ENCODE measurements at places on chromosomes 1 and 21. TPM values are rescaled to one million over a fixed set of nuclear protein-coding genes. Genes with fewer than 3 reads are reported as not detected.
A peak's percentile ranks its signal among the peaks of the same experiment; 100 is the strongest.

DNA sequence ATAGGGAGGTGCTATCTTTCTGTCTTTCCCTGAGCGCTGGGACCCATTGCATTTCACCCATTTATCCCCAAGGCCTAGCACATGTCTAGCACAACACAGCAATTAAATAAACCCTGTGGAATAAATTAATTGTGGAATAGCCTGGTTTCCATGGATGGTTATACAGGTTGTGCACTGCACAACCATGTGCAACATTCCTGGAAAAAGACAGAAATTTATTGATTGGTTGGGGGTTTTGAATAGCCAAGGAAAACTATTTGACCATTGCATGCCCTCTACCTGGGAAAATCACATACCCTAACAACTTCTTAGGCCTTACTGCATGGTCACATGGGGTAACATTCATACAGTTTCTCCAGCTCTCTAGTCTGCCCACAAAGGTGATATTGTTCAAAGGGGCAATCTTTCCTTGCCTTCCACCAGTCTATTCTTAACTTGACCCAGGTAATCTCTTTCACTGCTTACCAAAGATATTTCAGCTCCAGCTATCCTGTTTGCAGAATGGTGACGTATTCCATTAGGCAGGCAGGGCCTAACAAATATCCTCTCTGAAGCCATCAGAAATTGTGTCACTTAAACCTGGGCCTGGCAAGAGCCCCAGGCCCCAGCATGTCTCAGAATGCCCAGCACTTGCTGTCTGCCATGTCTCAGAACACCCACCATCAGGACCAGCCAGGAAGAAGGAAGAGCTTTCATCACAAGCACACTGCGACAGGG, 157.9 kb upstream of the RAB4A start:
- no peaks in the 10 kb centered on the region for H3K27me3 ChIP-seq
- peaks cover 99% of the 10 kb centered on the region for H3K4me1 ChIP-seq
- no peak overlapping the region for H3K4me3 ChIP-seq
- no peaks in the 10 kb centered on the region for H3K36me3 ChIP-seq
- ATAC-seq, result no peak
- peak overlapping the region; percentile 88 for H3K27ac ChIP-seq

RBBP5 gene
- 14.7 TPM for total RNA-seq

B3GALT5 gene
- total RNA-seq, result 1.3 TPM

DNA sequence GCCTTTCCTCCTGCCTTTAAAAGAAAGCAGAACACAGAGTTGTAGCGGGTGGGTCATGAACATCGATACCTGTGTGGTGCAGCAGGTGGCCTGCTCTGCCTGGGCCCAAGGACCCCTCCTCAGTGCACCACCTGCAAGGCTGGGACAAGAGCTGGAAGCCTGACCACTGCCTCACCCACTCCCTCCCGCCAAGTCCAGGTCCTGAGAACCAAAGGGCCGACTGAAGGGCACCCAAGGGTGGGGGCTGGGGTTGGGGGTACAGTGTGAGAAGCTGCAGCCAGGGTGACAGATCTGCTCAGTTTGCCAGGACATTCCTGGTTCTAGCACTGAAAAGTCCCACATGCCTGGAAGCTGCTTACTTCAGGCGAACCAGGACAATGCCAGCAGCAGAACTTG, 36.1 kb downstream of the NTPCR start:
- no peaks in the 10 kb centered on the region for H3K27me3 ChIP-seq
- H3K4me1 ChIP-seq, result no peaks in the 10 kb centered on the region
- no peak overlapping the region for H3K27ac ChIP-seq
- peaks cover 18% of the 10 kb centered on the region for H3K36me3 ChIP-seq
- ATAC-seq, result no peak

RAB3B gene
- total RNA-seq, result 0.81 TPM

DNA sequence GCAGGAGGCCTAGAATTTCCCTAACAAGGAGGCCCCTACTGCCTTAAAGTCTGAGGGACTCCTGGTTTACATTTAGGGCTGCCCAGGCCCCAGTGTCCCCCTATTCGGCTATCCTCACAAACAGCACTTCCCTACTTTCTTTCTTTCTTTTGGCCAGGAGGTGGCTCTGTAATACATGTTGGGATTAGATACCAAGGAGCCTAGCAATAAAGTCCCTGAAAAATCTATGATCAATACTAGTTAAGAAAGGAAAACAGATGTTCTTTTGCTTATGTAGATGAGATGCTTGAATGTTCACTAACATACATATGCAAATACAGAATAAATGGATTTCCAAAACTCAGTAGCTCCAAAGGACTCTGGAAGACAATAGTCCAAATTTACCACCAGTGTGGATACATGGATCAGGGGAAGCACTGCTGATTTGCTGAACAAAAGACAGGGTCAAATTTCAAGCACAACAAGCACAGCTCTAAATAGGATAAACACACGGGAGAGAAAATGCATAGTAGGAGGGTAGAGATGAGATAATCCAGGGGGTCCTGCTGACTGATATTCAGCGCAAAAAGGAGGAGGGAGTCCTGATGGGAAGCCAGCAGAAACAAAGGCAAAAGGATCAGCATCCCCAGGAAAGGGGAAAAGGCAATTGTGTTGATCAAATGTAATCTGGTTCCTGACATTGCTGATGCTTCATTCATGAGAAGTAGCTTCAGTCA, 240.0 kb downstream of the NUF2 start:
- no peaks in the 10 kb centered on the region for H3K4me1 ChIP-seq
- H3K27me3 ChIP-seq, result no peaks in the 10 kb centered on the region
- no peaks in the 10 kb centered on the region for H3K36me3 ChIP-seq
- H3K4me3 ChIP-seq, result no peak overlapping the region
- H3K27ac ChIP-seq, result no peak overlapping the region

GIPC2 gene
- total RNA-seq, result 9.0 TPM

DNA sequence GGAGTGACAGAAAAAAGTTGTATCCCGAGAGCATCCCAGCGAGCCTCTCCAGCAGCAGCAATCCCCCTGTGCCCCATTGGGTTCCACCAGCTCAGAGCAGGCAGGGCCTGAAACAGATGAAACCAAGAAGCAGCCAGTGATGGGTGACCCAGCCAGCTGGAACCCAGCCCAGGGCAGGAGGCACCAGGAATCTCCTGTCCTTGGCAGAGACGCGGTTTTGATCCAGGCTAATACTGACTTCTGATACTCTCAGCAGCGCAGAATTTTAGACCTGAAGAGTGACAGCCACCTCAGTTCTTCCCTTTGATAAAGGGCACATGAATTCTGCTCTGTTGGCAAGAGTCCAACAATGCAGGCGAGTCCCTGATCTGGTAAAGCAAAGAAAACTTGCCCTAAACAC, 11.4 kb upstream of the OLIG1 start:
- no peak for ATAC-seq
- no peaks in the 10 kb centered on the region for H3K4me1 ChIP-seq
- no peak overlapping the region for H3K27ac ChIP-seq

DNA sequence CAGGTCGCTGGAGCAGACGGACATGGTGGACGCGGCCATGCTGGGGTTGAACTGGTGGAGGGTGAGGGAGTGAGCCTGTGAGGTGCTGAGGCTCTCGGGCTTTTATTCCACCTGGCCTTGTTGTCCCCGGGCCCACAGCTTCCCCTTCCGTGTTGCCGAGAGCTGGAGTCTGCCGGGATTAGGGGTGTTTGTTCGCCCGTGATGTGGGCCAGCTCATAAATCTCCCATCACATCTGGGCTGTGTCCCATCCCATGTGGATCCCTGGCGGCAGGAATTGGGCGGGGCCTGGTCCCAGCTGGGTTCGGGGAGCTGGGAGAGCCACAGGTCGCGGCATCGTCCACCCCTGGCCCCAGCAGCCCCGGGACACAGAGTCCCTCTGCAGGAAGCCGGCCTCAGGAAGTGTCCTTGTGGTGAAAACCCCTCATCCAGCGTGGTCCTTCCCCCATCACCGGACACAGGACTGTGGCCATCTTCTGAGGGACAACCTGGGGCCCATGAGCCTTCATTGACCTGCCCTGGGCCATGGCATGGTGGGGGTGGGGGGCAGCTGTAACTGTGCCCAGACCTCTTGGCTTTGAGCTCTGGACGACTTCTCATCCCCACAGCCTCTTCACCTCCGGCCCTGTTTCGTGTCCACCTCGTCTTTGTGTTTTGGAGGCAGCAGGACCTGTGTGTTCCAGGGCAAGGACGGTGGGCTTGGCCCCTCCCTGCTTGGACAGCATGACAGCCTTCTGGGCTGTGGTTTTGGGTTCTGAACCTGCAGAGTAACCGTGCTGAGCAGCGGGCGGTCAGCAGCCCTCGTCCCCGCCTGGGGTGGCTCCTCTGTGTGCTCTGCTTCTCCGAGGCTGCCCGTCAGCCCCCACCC, at the start of gene KRTAP10-6:
Gene KRTAP10-6, minus strand, starts transcription at position 60 of the 866 bp plus-strand sequence. Its CDS starts 21 bp downstream, at position 39.
- no peak within 1 kb of the TSS for H3K27ac ChIP-seq
- H3K4me1 ChIP-seq, result no peaks in the 10 kb centered on the region
- peaks cover 54% of the 10 kb centered on the region for H3K27me3 ChIP-seq
- H3K36me3 ChIP-seq, result no peaks in the 10 kb centered on the region

Data from gastroesophageal sphincter (tissue), 4 donors.